Dermis blood vessel endothelial cell (primary cell): ENCODE measurements at places on chromosomes 7 and 10.

GRCh38 chr7:116969371-116969902, 16.1 kb downstream of the ST7 start:
- no peak for DNase-seq

- peak; percentile 60 for DNase-seq
Measured at GRCh38 chr10:114042895-114043531, 653 bp upstream of the ADRB1 start.

GRCh38 chr7:101681170-101682007, 52.3 kb upstream of the MYL10 start:
- peak; percentile 77 for DNase-seq

GRCh38 chr10:101062232-101063049, 652 bp downstream of the KAZALD1 start:
- DNase-seq = peak; percentile 72

DNA sequence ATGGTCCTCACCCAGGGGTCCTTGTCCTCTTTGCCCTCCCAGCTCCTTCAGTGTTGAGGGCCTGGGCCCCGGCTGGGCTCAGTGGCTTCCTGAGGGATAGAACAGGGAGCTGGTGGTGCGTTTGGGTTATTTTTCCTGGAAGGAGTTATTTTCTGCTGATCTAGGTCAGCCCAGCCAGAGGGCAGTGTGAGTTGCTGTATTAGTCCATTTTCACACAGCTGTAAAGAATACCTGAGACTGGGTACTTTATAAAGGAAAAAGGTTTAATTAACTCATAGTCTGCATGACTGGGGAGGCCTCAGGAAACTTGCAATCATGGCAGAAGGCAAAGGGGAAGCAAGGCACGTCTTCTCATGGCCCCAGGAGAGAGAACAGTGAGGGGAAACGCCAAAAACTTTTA, 122.4 kb upstream of the PCBD1 start:
- DNase-seq = no peak

DNA sequence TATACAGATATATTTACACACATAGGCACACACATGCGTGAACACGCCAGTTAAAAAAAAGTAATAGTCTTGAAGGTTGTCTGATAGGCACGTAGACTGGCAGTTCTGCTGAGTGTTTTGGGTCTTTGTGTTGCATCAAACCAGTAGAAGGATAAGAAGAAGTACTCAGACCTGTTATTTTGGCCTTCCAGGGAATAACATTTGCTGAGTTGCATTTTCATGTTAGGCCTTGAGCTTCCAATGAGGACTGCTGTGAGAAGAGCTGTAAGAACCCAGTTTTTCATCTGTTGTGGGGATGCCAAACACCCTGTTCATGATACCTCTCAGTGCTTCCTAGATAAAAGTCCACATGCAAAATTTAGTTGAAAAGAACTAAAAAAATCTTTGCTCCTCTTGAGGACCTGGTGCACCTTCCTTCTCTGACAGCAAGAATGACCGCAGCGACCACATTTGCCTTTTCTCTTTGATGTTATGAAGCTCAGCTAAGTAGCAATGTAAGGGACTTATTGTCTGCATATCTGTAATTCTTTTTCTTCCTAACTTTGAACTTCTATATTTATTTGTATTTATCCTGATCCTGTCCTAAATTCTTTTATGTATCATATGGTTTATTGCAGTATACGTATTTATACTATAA, 27.2 kb downstream of the HIPK2 start:
- DNase-seq = no peak

- DNase-seq = no peak
Measured at GRCh38 chr7:10268034-10268433, 705.6 kb upstream of the PHF14 start.

GRCh38 chr7:30019960-30020359, 6.5 kb downstream of the FKBP14 start:
- peak; percentile 19 for DNase-seq

GRCh38 chr7:16071246-16071857, 350.0 kb downstream of the CRPPA start:
- DNase-seq = peak; percentile 88

- no peak for DNase-seq
Measured at GRCh38 chr7:134245253-134245652, 71.5 kb downstream of the SLC35B4 start.
